ENCODE measurements at places on chromosomes 1 and 21.

GRCh38 chr21:46641656-46642055 is 6.2 kb downstream of the PRMT2 start:
- no peak for DNase-seq

- DNase-seq, result no peak
Measured at GRCh38 chr1:48793863-48794262, 17.2 kb upstream of the BEND5 start.

GRCh38 chr1:163697137-163697536 is 375.4 kb downstream of the NUF2 start:
- no peak for DNase-seq

GRCh38 chr1:58065520-58065919 is 481.0 kb downstream of the OMA1 start:
- DNase-seq, result no peak

- no peak for DNase-seq
Measured at GRCh38 chr1:201363467-201363866, 14.0 kb downstream of the TNNT2 start.
